ENCODE measurements at places on chromosomes 12 and 14.

GRCh38 chr14:100673085-100673806 lies 53.4 kb upstream of the DLK1 start:
- DNase-seq, result no peak

DNA sequence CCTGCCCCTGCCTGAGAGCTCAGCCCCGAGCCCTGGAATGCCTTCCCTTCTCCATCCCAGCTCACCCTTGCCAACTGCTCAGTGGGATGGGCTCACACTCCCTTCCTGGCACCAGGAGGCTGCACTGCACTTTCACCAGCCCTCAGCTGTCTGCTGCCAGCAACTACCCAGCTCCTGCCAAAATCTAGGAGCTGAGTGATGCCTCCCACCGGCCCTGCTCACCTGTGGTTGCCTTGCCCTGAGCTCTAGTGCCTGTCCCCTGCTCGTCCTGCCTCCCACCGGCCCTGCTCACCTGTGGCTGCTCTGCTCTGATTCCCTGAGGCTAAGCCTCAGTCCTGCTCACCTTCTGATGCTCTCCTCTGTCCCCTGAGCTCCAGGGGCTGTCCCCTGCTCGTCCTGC lies 119.8 kb downstream of the TMEM121 start:
- DNase-seq, result no peak

DNA sequence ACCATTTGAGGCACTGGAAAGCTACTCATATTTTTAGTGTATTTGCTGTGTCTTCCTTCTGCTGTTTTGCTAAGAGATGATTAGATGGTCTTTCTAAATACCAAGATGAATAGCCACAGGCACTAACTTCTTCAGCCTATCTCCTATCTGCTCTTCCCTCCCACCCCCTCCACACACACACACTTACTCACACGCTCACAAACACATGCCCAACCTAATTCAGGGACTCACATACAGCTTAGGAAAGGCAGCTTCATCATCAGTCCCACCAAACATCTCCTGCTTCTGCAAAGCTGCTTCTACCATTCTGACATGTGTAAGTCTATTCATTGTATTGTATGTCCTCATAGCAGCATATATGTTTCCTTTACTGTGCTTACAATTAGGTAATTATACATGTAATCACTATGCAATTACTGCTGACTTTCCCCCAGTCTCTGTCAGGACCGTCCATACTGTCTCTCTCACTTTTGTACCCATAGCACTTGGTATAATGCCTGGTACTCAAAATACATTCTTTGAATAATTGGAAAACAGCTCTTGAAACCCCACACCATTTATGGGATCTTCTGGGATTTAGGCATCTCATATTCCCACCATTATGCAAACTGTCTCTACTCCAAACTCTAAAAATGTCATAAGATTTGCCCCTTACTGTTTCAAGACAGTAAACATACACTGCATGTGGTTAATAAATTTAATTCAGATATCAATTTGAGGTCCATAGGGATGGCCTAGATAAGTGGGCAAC lies 83.3 kb upstream of the HIF1A start:
- DNase-seq, result no peak

GRCh38 chr14:73014105-73014504 lies 12.8 kb downstream of the ZFYVE1 start:
- no peak for DNase-seq
